ENCODE measurements at places on chromosomes 5 and 9.

GRCh38 chr9:34085581-34086500, 37.2 kb upstream of the UBAP2 start:
- no peak for DNase-seq

DNA sequence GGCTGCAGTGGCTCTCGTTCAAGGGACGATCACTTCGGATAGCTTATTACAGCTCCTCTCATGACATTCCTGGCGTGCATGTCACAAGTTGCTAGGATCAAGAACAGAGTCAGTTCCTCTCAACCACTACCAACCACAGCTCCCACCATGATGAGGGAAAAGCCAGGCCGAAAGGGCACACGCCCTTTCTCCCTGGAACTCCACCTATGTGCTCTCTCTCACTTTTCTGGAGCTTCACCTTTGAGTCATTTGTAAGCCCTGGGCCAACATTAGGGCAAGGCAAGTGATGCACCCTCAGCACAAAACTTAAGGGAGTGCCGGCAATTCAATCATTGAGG, 1.6 kb downstream of the SPACA9 start:
- no peak for DNase-seq

- DNase-seq, result no peak
Observed at GRCh38 chr5:31214229-31214628, 20.7 kb downstream of the CDH6 start.

DNA sequence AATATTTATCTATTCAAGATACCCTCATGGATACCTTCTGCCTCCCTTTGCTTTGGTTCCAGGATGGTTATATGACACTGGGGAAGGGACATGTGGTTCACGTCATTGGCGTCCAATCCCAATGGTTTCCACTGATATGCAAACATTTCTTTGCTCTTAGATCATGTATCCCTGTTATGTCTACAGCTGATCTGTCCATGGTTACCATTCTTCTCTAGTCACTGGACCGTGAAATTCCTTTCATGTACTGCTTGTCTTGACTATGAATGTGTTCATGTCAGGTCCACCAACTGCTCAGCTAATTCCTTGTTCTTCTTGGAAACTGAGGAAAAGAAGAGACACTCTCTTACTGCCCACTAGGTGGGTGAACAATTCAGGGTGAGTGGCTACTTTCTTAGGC, 391.1 kb upstream of the ZNF608 start:
- DNase-seq, result no peak

- no peak for DNase-seq
Observed at GRCh38 chr5:75091597-75091996, 39.2 kb upstream of the GCNT4 start.

DNA sequence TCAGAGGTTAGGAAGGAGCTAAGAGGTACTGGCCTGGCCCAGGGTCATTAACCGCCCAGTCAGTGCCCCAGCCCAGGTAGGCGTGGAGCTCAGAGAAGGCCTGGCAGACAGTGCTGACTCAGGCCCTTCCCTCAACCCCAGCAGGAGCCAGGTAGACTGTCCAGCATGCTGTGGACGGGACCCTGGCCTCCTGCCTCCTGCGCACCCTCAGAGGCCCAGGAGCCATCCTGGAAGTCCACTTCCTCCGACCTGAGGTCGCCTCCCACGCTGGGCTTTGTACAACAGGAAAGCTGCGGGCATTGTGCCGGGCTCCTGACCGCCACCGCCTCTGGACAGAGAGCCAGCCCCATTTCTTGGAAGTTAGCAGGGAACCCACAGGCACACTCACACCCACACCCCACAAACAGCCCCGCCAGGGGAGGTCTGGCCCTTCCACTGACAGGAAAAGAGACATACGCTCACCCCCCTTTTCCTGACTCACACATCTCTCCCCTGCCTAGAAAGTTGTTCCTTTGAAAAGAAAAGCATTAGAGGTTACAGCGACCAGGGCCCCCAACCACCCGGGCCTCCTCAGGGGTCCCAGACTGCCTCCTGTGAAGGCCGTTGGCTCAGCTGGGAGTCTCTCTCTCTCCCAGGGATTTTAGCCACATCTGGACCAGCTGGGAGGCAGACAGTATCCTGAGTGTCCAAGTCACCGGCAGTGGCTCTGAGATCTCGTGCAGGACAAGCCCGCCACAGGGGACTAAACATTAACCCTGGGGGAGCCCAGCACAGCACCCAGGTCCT, 7.7 kb downstream of the RALGDS start:
- DNase-seq, result peak; percentile 44

GRCh38 chr5:28743025-28743715, 1704.8 kb upstream of the CDH9 start:
- no peak for DNase-seq

DNA sequence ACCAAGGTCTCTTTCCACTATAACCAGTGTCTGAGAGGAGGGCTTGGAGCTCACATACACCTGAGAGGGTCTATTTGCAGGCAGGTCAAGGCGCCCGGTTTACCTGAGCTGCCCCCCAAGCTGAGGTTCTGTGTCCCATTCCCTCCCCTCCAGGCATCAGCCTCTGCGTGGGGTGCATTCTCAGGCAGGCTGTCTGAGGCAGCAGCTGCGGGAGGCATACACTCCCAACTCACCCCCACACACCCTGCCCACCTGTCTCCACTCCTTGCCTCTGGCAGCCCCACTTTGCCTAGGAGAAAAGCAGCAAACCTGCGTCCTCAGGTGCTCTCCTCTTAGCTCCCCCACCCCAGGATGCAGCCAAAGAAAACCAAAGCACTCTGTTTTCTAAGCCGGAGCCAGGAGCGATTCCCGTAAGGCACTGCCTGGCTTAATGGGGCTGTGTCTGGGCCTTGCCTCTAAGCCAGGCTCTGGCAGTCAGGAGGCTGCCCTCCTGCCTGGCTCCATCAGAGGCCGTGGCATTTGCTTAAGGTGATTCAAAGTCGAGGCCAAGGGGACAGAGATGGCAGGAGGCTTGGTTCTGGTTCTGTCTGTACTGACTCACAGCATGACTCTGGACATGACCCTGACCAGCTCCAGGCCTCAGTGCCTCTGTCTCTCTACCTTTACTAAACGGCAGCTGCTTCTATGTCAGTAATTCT, 139.2 kb upstream of the TRIM32 start:
- no peak for DNase-seq

GRCh38 chr5:110917161-110917875, 154.2 kb upstream of the TSLP start:
- no peak for DNase-seq

DNA sequence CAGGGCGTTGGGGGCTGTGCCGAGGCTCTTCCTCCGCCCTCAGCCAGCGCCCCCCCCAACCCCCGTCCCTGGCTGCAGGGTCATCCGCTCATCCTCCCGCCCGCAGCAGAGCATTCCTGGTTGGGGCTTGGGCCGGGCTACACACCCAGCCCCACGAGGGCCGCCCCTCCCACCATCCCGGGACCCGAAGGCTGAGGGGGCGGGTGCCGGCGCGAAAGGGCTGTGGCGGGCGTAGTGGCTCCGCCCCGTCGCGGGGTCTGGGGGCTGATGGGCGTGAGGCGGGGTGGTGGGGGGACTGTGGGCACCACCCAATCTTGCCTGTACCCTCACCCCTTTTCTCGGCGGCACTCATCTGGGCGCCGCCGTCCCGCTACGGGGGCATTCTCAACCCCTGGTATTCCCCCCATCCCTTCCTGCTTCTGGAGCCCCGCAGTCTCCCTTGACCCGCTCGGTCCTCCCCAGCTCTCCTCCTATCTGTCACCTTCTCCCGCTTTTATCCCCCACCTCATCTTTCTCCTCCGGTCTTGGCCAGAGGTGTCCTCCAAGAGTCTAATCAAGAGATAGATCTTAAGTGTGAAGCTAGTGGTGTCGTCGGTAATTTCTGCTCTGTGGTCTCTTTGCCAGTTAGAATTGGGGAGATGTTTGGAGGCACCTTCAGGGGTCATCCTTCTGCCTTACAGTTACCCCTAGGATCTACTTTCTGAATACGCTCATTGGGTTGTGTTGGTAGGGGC, 1.6 kb downstream of the FER start:
- no peak for DNase-seq

- DNase-seq, result no peak
Observed at GRCh38 chr9:114356792-114357191, 27.1 kb downstream of the ORM2 start.

- DNase-seq, result no peak
Observed at GRCh38 chr5:93497096-93497495, 83.9 kb downstream of the NR2F1-AS1 start.

DNA sequence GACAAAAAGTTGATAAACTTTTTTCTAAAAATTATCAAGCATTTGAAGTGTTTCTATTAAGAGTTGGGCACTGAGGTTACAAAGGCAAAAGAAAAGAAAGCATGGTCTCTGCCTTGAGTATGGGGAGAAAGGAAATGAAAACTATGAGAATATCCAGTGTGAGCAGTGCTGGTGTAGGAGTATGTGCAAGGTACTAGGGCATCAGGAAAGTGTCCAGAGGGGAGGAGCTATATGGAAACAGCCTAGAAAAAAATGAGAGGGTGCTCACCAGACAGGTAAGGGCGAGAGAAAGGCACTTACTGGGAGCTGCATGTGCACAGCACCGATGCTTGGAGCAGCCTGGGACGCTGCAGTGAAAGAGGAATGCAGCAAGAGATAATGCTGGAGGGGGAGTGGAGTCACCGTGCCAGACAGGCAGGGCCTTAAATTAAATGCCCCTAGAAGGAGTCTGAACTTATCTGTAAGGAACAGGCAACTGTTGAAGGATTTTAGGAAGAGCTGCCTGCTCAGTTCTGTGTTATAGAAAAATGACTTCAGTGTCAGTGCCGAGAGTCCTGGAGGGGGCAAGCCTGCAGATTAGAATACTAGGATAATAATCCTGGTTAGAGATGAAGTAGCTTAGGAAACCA, 14.0 kb downstream of the MCC start:
- no peak for DNase-seq

GRCh38 chr9:98915599-98915998, 28.1 kb upstream of the COL15A1 start:
- DNase-seq, result no peak

DNA sequence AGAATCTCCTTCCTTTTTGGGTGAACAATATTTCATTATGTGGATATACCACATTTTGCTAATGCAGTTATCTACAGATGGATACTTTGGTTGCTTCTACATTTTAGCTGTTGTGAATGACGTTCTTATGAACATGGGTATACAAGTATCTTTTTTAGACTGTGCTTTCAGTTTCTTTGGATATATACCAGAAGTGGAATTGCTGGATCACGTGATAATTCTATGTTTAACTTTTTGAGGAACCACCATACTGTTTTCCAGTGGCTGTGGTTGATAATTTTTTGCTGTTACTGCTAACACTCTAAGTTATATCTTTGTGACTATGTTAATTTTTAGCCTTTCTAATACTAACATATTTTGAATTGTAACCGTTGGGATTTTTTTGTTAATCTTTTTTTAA, 12.5 kb downstream of the WDR70 start:
- no peak for DNase-seq

DNA sequence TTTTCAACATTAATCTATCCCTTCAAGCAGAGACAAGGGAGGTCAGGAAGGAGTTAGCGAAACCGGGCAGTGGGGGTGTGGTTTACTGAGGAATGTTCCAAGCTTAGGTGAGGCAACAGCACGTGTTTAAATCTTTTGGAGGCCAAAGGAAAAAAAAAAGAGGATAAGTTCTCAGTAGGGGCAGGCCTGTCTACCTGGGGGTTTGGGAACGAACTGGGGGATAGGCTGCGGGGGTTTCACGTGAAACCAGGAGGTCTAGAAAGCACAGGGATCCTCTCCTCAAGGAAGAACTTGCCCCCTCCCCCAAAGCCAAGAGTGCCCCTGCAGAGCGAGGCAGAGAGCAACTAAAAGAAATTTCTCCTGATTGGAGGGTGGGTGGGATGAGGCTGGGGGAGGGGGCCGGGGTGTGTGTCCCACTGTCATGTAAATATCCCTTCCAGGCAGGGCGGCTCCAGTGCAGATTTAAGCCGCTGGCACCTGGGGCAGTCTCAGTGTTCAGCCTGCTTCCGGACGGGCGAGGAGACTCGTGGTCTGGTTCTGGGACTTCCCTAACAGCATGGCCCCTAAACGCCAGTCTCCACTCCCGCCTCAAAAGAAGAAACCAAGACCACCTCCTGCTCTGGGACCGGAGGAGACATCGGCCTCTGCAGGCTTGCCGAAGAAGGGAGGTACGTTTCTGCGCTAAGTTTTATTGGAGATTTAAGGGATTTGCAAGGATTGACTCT, 5.5 kb upstream of the SET start:
- peak; percentile 14 for DNase-seq

GRCh38 chr9:14366076-14366475, 52.1 kb upstream of the NFIB start:
- no peak for DNase-seq

DNA sequence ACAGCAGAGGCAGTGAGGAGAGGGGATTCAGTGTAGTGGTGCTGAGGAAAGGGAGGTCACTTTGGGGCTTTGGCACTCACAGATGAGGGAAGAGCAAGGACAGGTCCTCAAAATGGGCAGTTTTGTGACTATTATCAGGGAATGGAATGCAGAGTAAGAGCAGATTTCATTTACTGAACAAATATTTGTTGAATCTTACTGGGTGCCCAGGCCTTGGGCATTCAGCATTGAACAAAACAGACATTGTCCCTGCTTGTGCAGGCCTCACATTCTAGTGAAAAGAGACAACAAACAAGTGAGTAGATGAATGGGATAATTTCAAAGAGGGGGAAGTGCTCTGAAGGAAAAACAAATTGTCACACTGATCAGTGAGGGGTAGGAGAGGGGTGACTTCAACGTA, 404.1 kb downstream of the DMRT2 start:
- DNase-seq, result no peak

DNA sequence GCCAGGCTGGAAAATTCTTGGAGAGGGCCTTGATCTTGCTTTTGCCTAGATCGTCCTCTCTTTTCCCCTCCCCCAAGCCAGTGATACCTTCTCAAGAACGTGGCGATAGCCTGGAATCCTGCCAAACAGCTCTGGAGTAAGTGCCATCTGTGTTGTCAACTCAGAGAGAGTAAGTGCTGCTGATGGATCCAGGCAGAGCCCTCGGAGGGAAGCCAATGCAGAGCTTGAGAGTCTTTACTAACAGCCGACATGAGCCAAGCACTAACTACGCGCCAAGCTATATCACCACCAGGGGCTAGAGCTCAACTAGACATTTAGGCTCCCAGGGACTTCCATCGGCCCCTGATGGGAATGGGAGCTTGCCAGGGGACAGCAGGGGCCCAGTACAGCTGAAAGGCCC, 17.6 kb downstream of the RAPGEF1 start:
- no peak for DNase-seq

GRCh38 chr9:135098400-135099105, 11.1 kb downstream of the OLFM1 start:
- DNase-seq, result no peak

DNA sequence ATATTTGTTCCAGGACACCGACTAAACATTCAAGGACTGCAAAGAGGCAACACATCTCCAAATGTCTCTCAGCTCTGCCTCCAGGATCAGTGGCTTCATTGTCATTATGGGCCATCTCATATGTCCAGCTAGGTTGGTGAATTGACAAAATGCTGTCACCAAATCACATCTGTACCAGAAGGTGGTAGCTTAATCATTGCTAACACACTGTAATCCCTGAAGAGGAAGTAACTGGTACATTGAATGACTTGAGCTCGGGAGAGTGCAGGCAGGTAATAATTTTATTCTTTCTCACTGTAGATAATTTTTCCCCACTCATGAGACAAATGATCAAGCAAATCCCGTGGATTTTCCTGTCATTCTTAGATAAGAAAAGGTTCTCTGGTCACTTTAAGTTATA, 169.8 kb downstream of the SEMA6A start:
- no peak for DNase-seq

- no peak for DNase-seq
Observed at GRCh38 chr5:40412771-40413170, 266.9 kb upstream of the PTGER4 start.
